ENCODE measurements at places on chromosomes 2 and 18. TPM values are rescaled to one million over a fixed set of nuclear protein-coding genes. Genes with fewer than 3 reads are reported as not detected.

Gene SPEG
- 28.9 TPM for total RNA-seq

Gene DNER
- 8.2 TPM for total RNA-seq

Gene GALR1
- not detected for total RNA-seq

Gene PJVK
- total RNA-seq, result 2.8 TPM

Gene CCBE1
- total RNA-seq, result 5.4 TPM

Gene SPOPL
- 22.5 TPM for total RNA-seq

Gene ARHGAP25
- total RNA-seq, result 40.8 TPM

Gene SLC11A1
- total RNA-seq, result 40.0 TPM

Gene REG1B
- not detected for total RNA-seq

Gene C2orf81
- total RNA-seq, result 1.4 TPM

Gene NFE2L2
- 140 TPM for total RNA-seq

GRCh38 chr18:57447154-57447621 is 12.0 kb downstream of the ONECUT2 start:
- DNase-seq, result no peak

GRCh38 chr18:46587600-46587999 is 69.4 kb downstream of the LOXHD1 start:
- DNase-seq, result no peak

DNA sequence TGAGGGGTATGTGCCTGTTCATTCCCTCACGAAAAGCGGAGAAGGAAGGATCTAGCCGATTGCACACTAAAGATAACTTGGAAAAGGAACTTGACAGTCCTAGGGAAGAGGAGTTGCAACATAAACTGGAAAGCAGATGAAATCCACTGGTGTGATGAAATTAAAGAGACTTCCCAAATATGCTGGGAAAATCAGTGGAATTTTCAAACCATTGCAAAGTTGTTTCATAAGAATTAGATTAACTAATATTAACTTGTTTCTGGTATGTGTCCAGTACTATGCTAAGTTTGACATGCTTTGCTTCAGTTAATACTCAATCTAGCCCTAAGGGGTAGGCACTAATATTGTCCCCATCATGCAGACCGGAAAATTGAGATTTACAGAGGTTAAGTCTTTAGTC is 222.7 kb downstream of the IKZF2 start:
- DNase-seq, result no peak

DNA sequence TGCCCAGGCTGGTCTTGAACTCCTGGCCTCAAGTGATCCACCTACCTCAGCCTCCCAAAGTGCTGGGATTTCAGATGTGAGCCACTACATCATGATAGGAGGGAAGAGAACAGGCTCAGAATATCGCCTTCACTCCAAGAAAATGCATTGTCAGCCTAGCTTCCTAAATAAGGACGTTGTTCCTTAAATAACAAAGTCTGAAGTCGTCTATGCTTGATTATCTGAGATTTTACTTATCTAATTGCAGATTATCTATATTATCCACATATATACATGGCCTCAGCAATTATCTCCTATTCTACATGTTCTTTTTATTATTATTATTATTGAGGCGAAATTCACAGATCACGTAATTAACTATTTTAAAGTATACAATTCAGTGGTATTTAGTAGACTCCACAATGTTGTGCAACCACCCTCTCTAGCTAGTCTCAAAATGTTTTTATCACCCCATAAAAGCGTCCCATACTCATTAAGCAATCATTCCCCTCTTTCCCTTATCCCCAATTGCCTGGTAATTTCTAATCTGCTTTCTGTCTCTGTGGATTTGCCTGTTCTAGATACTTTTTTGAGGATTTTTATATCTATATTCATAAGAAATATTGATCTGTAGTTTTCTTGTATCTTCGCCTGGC is 95.1 kb upstream of the RFX8 start:
- DNase-seq, result no peak

DNA sequence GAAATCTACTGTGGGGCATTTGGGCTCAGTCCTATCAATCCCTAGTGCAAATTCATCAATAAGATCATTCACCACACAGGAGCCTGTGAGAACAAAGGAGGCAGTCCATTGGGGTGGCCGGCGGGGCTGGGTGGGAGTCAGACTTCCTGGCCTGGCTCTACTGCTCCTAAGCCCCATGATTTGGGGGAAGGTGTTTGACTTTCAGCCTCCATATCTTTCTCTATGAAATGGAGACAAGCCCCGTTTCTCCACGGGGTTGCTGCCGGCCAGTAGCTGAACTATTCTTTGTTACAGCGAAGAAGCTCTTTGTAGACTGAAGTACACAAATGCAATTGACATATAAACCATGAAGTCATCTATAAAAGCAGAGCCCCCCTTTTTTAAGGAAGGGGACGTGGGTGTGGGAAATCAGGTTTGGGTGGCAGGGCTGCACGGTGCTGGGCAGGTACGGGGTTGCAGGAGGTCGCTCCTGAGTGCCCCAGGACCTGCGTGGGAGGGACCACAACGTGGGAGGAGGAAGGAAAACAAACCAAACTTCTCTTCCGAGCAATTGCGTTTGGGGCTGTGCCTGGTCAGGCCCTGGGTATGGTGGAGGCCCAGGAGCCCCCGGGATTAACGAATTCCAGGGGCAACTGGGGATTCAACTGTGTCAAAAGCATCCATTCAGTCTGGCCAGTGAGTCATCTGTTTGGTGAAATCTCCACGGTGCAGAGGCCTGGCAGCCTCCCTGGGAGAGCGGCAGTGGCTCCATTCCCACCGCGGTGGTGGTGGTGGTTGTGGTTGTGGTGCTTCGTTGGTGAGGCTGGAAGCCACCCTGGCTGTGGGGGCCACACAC is 18.2 kb downstream of the FBLN7 start:
- no peak for DNase-seq

DNA sequence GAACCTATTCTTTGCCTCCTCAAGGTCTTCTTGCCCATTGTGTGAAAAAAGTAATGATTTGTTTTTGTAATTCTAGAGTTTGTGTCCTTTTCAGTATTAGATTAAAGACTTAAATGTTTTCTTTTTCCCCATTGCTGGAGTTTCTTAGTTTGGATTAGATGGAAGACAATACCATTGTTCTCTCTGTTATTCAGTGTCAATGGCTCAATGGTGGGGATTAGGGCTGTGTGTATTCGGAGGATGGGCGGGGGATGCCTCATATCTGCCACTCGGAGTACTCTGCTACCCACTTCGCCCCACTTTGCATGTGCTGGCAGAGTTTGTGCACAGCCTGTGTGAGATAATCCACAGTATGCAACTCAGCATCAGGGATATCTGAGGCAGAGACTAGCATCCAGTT is 90.1 kb downstream of the KLHL29 start:
- no peak for DNase-seq

- no peak for DNase-seq
Observed at GRCh38 chr2:145752091-145752806, 1232.3 kb upstream of the ZEB2 start.

- no peak for DNase-seq
Observed at GRCh38 chr2:234671716-234672115, 174.8 kb upstream of the ARL4C start.

GRCh38 chr2:215432759-215433594 is 2.9 kb downstream of the FN1 start:
- no peak for DNase-seq

GRCh38 chr2:191311-192190 is 72.3 kb downstream of the SH3YL1 start:
- no peak for DNase-seq

DNA sequence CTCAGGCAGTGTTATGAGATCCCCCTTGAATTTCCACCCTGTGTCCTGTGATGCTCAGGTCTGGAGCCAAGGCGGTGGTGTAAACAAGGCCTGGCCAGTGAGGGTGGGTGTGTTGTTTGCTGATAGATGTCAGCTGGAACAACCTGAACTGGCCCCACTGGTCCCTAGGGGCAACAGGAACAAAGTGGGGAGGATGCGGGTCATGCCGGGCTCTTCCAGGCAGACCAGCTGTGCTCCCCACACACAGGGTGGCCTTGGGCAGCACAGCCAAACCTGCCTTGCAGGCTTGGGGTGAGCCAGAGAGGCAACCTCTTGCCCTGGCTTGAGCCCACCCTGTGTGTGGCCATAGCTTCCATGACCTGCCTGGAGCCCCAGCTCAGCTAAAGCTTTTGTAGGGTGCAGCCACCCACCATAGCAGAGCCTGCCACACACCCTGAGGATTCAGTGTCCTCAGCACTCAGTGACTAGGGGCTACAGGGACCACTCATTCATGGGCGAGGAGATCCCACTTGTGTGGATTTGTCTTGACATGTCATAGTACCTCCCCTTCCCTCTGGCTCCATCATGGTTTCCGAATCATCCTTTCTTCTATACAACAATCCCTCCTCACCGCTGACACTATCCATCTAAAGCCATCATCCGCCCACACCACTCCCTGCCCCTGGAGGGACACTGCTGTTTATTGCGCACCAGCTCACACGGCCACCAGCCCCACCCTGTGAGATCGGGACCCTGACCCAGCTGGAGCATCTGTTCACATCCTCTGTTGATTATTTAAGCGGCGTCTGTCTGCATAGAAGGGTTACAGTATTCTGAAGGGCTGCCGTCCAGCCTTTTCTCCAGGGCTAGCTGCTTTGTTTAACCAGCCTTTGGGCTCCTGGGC is 268.8 kb downstream of the CYP26B1 start:
- DNase-seq, result no peak

- DNase-seq, result no peak
Observed at GRCh38 chr2:17085546-17086202, 420.0 kb upstream of the CYRIA start.

DNA sequence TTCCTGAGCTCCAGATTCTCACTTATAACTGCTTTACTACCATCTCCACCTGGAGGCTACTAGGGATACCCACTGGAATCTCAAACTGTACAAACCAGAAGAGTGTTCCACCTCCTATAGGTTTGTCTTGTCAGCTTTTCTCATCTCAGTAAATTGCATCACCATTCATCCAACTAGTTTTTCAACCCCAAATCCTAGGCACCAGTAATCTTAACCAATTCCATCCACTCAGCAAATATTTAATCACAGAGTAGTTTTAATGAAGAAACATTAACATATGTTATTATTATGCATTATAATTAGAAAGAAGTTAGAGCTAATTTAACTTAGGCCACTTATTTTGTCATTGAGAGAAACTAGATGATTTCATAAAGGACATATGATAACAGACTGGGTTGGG is 635.0 kb downstream of the DCDC2C start:
- no peak for DNase-seq

- DNase-seq, result no peak
Observed at GRCh38 chr2:174785481-174785880, 21.2 kb upstream of the CHRNA1 start.

- DNase-seq, result no peak
Observed at GRCh38 chr2:239165206-239165831, 235.5 kb downstream of the HDAC4 start.

DNA sequence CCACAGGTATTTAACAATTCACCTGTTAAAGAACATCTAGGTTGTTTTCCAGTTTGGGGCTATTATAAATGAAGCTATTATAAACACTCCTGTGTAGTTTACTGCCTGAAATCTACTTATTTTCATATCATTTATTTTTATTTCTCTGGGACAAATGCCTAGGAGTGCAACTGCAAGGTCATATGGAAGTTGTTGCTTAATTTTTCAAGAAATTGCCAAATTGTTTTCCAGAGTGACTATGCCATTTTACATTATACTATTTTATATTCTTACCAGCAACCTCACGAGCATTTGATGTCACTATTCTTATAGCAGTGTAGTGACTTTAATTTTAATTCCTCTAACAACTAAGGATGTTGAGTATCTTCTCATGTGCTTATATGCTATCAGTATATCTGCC is 298.4 kb downstream of the EXOC6B start:
- no peak for DNase-seq

DNA sequence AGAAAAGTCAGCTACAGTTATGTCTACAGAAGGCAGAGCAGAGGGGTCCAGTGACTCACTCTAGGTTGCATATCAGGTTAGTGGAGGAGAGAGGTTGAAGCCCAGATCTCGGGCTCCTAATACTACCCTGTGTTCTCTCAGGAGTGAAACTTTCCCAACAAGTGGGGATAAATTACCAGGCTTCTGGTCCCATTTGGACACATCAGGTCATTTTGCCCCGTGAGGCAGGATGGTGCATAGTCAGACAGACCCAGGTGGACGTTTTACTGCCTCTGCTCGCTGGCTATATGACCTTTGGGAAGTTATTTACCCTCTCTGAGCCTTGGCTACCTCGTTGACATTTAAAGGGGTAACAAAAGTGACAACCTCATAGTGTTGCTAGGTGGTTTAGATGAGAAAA is 128.0 kb upstream of the REV1 start:
- no peak for DNase-seq

- DNase-seq, result no peak
Observed at GRCh38 chr2:235740821-235741220, 247.0 kb downstream of the AGAP1 start.

DNA sequence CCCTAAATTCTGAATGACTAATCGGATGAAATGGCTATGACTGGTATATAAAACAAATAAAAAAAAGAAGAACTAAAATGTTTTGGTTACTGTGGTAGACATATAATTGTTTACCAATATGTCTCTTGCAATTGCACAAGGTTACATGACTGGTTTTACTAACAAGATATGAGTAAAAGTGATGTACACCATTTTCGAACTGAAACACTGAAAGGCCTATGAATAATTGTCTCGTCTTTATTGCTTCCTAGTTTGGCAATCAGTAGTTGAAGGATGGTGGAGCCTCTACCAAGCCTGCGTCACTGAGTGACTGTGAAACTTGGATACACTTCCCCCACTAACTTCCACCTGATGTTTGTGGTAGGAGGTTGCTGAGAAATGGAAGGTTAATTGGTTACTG is 16.5 kb downstream of the CDH19 start:
- no peak for DNase-seq

DNA sequence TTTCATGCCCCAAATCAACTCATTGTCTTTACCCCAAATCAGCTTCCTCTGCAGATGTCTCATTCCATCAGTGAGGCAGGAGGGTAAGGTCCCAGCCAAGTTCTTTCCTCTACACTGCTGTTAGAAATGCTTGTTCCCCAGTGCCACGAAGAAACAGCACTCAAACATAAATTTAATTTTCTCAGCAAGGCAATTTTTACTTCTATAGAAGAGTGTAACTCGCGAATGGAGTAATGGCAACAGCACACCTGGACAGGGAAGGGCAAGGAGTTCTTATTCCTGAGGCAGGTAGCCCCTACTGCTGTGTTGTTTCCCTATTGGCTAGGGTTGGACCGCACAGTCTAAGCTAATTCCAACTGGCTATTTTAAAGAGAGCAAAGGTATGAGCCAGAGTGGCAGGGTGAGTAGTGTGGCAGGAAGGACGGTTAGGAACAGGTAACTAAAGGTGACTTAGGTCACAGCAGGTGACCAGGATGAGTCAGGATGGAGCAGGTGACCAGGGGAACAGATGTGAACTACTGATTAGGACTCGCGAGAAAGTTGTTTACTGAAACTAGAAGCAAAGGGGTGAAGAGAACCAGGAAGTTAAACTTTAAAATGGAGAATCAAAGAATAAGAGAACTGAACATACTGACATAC is 12.0 kb upstream of the CEP68 start:
- DNase-seq, result no peak

GRCh38 chr2:12156349-12156748 is 409.9 kb downstream of the LPIN1 start:
- no peak for DNase-seq

DNA sequence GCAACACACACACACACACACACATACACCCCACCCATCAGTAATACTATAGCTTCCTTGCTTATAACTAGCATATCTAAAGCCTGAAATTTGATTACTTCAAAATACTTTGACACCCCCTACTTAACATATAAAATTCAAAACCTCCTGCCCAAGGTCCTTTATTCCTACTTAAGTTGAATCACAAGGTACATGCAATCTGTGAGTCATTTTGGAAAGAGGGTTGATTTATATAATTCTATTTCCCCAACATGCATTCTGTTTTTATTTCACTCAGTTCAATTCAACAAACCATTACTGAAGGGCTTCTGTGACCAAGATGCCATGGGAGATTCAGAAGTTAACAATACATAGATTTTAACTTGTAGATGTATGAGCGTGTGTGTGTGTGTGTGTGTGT is 420.7 kb downstream of the METTL4 start:
- DNase-seq, result no peak
